Endodermal cell (in vitro differentiated cells): ENCODE measurements at places on chromosomes 4 and X.

DNA sequence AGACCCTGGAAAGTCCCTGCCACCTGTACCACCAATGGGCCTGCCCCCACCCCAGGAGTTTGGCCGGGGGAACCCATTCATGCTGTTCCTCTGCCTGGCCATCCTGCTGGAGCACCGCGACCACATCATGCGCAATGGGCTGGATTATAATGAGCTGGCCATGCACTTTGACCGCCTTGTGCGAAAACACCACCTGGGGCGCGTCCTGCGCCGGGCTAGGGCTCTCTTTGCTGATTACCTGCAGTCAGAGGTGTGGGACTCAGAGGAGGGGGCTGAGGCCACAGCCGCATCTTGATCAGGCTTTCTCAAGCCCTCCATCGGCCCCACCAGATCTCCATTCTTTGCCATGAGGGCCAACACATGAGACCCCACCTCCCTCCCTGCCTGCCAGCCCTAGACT is 13.6 kb upstream of the RBM3 start:
- DNase-seq = no peak

DNA sequence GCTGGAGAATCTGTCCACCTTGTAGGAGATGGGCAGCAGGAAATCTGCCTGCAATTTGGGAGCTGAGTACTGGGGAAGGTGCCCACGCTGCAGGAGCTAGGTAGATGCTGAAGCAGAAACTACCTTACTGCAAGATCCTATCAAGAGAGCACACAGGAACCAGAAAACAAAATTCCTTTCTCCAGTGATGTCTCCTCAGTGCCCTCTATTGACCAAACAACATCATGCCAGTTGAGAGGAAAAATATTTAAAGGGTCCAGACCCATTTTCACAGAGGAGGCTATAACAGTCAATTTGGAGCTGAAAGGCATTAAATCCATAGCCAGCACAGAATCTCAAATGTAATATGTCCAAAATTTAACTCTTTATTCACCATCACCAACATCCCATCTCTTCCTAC is 406.8 kb downstream of the SLITRK2 start:
- peak; percentile 32 for DNase-seq

GRCh38 chrX:2262668-2263055 is 238.1 kb downstream of the DHRSX start:
- peak; percentile 83 for DNase-seq

- no peak for DNase-seq
Observed at GRCh38 chr4:87356832-87357526, 34.0 kb downstream of the HSD17B11 start.

DNA sequence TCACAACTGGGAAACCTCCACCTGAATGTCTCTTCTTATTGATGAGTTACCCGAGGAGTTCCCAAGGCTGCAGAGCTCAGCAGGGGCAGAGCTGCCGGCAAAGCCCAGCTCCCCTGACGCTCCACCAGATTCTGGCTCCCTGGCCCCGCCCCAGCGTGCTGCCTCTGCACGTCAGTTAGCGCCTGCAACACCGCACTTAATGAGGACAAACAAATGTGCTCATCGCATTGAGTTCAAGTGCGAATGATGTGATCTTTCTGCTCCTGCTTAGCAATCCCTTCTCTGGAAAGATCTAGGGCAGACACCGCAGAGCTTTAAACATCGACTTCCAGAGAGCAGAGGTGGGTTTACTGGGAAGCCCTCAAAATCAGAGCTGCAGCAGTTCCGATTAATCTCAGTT is 55.5 kb upstream of the FBXW7 start:
- DNase-seq = peak; percentile 96

GRCh38 chr4:106277140-106277675 is 38.8 kb downstream of the TBCK start:
- no peak for DNase-seq
